A549 treated with DMSO at 1 μM for 4 hours (cell line): ENCODE measurements at places on chromosomes 16 and 17. TPM values are rescaled to one million over a fixed set of nuclear protein-coding genes. Genes with fewer than 3 reads are reported as not detected.

Gene PHLPP2
- total RNA-seq: 9.4 to 11.5 TPM (median 10.9 TPM) in 5 replicates

Gene NPIPA7
- 8.4 to 12.8 TPM (median 12.0 TPM) in 5 replicates for total RNA-seq

Gene SLFN5
- 2.7 to 3.8 TPM (median 3.0 TPM) in 5 replicates for total RNA-seq

Gene CCL4
- total RNA-seq: not detected in 5 replicates

Gene NDE1
- total RNA-seq: 37.4 to 48.1 TPM (median 44.5 TPM) in 5 replicates

Gene SDK2
- total RNA-seq: 0.30 to 0.56 TPM (median 0.45 TPM) in 5 replicates
